Posterior cingulate gyrus (tissue), 11 donors: ENCODE measurements at places on chromosomes 4 and X.
A peak's percentile ranks its signal among the peaks of the same experiment; 100 is the strongest.

DNA sequence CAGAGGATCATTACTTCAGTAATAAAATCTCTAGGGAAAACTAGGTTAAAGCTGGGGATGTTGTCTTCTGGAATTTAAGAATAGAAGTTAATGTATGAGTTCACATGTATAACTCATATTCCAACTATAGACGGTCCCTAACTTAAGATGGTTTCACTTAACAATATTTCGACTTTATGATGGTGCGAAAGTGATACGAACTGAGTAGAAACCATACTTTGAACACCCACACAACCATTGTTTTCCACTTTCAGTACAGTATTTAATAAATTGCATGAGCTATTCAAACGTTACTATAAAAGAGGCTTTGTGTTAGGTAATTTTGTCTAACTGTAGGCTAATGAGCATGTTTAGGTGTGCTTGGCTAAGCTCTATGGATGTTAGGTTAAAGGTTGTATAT lies 38.7 kb downstream of the CCSER1 start:
- DNase-seq, result no peak

DNA sequence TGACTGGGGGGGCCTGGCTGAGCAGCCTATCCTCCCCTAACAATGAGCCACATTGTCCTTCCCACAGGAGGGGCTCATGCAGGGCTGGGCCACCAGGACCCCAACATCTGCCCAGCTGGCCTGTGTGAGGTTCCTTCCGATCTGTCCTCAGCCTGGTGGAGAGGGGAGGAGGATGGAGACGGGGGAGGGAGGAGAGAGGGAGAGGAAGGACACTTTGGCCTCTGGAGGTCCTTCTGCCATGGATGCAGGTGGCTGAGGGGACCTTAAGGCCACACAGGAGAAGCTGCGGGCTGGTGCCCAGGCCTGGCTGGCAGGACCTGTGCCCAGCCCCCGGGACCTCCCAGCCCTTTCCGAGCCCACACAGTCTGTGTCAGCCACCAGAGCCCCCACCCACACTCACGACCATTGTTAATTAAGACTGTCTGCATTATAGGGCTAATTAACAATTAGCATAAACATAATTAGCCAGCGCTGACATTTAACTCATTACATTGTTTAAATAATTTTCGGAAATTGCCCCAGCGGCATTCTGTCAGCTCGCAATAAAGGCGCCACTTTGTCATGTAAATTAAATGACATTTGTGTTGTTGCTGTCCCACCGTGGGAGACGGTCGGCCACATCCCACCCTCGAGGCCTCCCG lies 53.0 kb upstream of the NKX1-1 start:
- DNase-seq, result peak; percentile 62

DNA sequence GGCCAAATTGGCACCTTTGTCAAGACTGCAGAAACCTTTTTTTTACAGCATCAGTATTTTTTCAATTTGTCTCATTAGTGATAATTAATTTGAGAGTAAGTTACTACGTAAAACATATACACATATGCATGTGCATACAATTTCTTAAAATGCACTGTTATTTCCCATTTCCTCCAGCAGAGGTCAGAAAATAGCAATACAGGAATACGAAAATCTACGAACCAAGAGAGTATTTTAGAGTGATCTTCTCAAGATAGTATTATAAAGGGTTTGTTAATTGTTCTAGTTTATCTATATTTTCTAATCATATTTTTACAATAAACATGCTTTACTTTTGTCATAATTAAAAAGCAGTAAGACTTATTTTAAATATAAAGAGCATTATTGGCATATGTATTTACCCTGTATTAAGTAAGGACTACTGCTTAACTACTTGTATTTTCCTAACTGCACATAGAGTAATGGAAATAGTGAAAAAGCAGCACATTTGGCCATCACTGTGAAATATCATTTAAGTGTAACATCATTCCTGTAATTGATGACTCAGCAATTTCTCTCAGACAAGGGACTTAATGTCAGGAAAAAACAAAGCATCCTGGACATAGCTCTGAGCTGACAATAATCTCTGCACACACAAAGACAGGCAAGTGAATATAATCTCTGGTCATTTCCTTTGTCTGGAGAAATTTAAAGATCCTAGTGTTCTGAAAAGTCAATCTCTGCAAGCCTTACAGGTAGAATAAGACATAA lies 45.6 kb downstream of the MAOB start:
- no peak for DNase-seq

- no peak for DNase-seq
Observed at GRCh38 chr4:25914670-25915352, 791 bp downstream of the SMIM20 start.

DNA sequence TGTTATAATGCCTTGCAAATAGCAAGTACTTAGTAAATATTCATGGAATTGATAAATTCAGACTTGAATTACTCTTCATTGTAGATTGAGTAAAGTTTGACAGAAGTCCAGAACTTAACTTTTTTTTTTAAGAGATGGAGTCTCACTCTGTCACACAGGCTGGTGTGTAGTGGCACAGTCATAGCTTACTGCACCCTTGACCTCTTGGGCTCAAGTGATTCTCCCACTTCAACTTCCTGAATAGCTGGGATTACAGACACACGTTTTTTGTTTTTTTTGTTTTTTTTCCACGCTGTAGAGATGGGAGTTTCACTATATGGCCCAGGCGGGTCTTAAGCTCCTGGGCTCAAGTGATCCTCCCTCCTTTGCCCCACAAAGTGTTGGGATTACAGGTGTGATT lies 32.1 kb downstream of the UBE2K start:
- no peak for DNase-seq

DNA sequence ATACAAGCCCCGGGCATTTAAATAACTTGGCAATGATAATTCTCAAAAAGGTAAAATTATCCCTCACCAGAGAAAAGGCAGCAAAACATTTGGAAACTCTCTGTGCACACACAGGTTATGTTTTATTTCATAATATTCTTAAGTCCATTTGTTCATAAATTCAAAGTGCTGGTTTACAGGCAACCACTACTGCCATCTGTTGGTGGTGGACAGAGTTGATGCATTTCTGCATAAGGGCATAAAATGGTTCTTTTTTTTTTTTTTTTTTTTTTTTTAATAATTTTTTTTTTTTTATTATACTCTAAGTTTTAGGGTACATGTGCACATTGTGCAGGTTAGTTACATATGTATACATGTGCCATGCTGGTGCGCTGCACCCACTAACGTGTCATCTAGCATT lies 31.5 kb upstream of the IL21 start:
- DNase-seq, result no peak

GRCh38 chrX:129613596-129613995 lies 41.2 kb downstream of the APLN start:
- DNase-seq, result no peak

DNA sequence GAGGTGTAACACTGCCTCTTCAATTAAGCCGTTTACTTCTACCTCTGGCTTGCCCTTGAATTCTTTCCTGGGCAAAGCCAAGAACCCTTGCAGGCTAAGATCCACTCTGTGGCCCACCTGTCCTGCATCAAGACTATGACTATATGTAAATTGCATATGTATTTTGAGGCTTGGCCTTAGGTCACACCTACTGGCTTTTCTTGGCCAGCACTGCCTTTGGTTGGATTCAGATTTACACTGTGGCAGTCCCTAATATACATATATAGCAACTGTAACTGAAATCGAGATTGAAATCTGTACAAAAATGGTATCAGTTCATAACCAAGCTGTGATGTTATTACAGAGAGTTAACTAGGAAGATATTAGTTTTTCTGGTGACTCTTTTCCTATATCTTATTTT lies 151.5 kb downstream of the CFAP47 start:
- DNase-seq, result no peak

GRCh38 chr4:1238676-1239000 lies 10.3 kb downstream of the CTBP1 start:
- DNase-seq, result no peak

- DNase-seq, result no peak
Observed at GRCh38 chrX:10198254-10198653, 41.5 kb downstream of the CLCN4 start.

- no peak for DNase-seq
Observed at GRCh38 chrX:10939424-10939823, 171.7 kb upstream of the HCCS start.

DNA sequence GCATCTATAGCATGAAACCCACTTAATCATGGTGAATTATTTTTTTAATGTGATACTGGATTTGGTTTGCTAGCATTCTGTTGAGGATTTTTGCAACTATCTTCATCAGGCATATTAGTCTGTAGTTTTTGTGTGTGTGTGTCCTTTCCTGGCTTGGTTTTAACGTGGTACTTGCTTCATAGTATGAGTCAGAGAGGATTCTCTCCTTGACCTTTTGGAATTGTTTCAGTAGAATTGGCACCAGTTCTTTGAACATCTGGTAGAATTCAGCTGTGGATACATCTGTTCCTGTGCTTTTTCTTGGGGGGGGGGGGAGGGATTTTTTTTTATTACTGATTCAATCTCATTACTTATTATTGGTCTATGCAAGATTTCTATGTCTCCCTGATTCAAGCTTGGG lies 232.0 kb upstream of the KLF8 start:
- no peak for DNase-seq

DNA sequence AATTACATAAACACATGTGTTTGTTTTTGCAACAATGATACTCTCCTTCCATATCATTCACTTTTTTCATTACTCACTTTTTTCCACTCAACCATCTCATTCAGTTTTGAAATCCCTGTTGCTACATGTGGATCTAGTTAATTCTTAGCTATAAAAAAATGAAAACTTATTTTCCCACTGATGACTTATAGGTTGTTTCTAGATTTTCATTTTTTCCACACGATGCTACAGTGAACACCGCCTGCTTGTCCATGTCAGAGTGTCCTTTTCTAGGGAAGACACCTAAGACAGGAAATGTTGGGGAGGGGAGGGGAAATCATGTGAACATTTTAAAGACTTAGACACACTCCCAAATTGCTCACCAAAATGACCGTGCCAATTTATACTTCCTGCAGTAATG lies 70.2 kb downstream of the SUPT20HL2 start:
- no peak for DNase-seq

GRCh38 chr4:179352221-179352620 lies 1910.0 kb upstream of the AGA start:
- DNase-seq, result no peak

DNA sequence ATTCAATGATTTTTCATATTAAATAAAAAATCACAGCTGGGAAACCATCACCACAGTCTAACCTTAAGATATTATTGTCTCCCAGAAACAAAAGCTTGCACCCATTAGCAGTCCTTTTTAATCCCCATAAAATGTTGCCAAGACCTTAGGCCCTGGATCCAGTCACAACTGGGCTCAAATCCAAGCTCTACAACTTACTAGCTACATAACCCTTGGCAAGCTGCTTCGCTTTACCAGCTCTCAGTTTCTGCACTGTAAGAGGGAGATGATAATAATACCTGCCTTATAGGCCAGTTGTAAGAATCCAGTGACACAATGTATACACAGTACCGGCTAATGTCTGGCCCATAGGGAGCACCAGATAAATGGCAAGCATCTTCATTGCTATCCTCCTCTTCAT lies 400.9 kb upstream of the FGF13 start:
- DNase-seq, result no peak

GRCh38 chr4:54913751-54914526 lies 211.5 kb downstream of the KDR start:
- no peak for DNase-seq
